ENCODE measurements at places on chromosomes 5 and 9. TPM values are rescaled to one million over a fixed set of nuclear protein-coding genes. Genes with fewer than 3 reads are reported as not detected.

DNA sequence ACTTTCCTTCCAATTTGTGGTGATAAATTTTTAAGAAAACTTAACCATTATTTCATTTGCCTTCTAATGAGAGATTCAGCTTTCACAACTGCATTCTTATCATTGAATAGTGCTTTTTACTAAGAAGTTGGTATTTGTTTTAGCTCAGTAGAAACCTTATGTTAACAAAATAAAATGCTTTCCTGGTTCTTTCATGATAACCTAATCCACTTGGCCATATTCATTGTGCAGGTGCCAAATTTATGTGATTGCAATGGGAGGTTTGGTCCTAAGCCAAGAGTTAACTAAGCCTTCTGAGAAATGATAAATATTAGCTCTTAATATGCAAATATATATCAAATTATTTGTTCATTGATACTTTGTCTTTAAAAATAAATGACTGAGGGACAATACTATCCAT is 141.1 kb upstream of the TLE4 start:
- DNase-seq: no peak

The SCGB3A2 gene
- not detected for total RNA-seq

GRCh38 chr5:149605998-149606724 is 24.9 kb downstream of the ARHGEF37 start:
- peak; percentile 97 for DNase-seq

- no peak for DNase-seq
Observed at GRCh38 chr9:82353631-82354278, 365.2 kb downstream of the SPATA31D1 start.

The RANBP17 gene
- total RNA-seq: not detected

The PCDHGC5 gene
- 3.7 TPM for total RNA-seq

DNA sequence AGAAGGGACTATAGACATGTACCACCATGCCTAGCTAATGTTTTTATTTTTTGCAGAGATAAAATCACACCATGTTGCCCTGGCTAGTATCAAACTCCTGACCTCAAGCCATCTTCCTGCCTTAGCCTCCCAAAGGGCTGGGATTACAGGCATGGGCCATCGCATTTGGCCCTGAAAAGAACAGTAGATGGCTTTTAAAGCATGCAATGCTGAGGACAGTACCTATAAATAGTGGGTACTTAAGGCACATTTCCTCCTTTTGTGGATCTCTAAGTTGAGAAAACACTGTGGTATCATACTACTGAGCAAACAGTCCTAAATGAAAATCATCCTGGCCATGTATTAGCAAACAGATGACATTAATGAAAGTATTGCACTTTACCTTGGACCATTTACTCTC is 119.4 kb downstream of the TTC39B start:
- no peak for DNase-seq

GRCh38 chr9:121861501-121862180 is 210.2 kb downstream of the DAB2IP start:
- DNase-seq: peak; percentile 47

The NTRK2 gene
- not detected for total RNA-seq

DNA sequence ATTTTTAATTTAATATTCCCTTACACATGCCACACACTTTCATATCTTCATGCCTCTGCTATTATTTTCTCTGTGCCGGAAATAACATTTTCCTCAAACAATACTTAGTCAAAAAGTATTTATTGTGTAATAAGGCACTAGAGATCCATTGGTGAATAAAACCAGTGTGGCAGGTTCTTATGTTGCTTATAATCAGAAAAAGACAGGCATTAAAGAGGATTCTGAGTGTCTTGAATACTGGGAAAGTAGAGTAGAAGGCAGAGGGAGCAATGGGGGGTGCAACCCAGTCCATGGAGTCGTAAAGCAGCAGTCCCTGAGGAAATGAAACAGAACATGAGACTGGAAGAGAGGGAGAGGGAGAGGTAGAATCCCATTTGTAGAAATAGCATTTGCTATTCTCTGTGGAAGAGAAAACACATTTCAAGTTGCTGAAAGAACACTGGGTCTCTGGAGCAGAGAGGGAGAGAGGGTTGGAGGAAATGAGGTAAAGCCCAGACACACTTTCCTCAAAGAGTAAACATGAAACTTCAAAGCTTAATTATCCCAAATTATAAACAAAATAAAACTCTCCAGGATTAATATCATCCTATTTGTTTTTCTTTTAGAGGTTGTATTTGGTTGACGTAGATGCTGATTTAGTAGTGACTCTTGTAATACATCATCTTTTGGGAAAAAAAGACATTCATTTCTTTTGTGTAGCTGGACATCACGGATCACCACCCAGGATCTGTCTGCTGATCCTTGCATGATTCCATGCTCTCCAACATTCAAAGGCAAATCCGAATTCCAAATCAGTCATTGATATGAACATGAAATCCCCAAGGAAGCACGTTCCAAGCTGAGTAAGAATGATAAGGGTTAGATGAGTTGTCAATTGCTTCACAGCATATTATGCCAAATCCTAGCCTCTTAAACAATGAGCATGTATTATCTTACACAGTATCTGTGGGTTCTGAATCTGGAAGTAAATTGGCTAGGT is 37.4 kb upstream of the GRAMD2B start:
- DNase-seq: no peak

DNA sequence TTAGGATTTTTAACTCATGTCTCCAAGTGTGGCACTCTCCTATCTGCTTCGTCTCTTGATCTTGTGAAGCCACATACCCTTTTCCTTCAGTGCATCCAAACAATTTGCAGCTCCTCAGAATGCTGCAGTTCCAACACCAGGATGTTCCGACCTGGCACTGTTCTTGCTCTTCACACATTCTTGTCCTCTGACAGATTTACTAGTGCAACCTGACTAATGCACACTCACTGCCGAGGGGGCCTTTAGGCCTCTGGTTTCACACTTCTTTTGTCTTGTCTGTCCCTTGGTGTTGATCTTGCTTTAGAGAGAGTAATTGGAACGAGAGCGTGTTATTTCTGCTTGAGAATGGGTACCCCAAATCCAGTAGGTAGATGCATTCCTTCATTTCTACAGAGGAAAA is 15.0 kb downstream of the ARHGAP26 start:
- DNase-seq: no peak

DNA sequence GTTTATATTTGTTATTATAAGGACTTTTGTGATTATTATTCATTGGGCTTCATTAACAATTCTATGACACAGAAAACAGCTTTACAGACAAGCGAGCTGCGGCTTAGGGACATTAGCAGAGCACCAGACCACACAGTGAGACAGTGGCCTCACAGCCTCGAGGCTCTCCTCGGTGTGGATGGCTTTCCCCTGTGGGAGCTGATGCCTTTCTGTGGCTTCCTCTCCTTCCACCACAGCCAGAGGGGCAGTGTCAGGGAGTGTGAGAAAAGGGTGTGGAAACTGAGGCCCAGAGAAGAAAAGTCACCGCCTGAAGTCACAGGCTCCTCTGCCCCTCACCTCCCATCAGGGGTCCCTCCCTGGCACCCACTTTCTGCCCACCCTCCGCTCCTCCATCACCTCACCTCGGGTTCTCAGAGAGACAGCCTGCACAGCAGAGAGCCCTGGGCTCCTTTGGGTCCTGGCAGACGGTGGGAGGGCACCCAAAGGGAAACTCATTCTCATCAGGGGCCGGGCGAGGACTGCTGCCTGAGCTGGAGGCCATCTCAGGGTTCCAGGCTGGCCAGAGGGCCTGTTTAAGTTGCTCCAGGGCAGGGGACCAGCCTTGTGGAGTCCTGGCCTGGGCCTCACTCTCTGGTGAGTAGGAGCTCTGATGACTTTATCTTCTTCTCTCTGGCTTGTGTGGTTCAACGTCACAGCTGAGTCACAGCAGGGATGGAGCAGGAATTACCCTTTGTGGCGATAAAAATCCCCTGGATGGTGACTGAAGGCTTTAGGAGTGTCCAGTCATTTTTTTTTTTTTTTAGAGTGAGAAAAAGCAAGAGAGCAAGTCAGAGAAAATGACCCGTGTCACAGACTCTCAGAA is 830 bp downstream of the TRAF1 start:
- peak; percentile 98 for DNase-seq

The ZNF879 gene
- total RNA-seq: not detected

GRCh38 chr5:171318026-171318425 is 9.0 kb downstream of the TLX3 start:
- no peak for DNase-seq

- no peak for DNase-seq
Observed at GRCh38 chr9:124062172-124062571, 50.6 kb downstream of the LHX2 start.

The NXNL2 gene
- total RNA-seq: 1.2 TPM

GRCh38 chr5:54136516-54137440 is 173.6 kb downstream of the ARL15 start:
- DNase-seq: no peak

The ZNF169 gene
- total RNA-seq: 2.2 TPM

The SV2C gene
- total RNA-seq: not detected

The POU4F3 gene
- not detected for total RNA-seq

DNA sequence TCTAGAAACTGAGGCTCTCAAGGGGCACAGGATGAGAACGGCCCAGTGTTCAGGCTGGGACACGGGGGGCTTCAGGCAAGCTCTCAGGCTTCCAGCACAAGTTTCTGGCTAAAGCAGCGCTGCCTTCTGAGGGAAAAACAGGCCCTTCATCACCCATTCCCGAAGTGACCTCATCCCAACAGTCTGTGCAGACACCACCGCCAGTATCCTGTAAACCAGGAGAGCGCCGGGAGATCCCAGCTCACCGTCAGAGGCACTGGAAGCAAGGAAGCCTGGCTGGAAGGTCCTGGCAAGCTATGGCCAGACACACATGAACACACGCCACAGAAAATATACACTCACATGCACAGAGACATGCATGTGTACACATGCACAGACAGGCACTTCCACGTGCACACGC is 8.8 kb downstream of the SLC12A7 start:
- DNase-seq: no peak

The TMC1 gene
- not detected for total RNA-seq

The KIF3A gene
- total RNA-seq: 16.4 TPM

GRCh38 chr5:90983148-90983547 is 400.0 kb downstream of the ARRDC3 start:
- peak; percentile 92 for DNase-seq

- DNase-seq: no peak
Observed at GRCh38 chr9:116525611-116526010, 161.5 kb upstream of the TRIM32 start.

GRCh38 chr5:67043796-67044511 is 152.6 kb downstream of the CD180 start:
- no peak for DNase-seq

The ZNF454 gene
- total RNA-seq: not detected

The WDR31 gene
- total RNA-seq: 0.60 TPM

The CMYA5 gene
- 0.16 TPM for total RNA-seq

The PPIC gene
- total RNA-seq: 61.5 TPM

DNA sequence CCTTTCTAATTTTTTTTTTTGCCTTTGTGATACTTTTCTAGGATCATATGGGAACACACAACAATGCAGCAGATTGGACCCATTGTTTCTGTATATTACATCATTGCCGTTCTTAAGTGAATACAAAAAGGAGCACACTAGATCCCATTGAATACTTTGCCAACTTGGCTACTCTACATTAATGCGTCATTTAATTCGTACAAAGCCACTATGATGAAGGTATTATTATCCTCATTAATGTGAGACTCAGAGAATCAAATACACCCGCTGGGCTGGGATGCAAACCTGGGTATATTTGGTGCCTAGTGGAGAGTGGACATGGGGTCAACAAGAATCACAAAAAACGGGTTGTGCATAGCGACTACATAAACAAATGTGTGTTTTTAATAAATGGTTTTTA is 31.9 kb downstream of the OR2K2 start:
- no peak for DNase-seq

GRCh38 chr5:32628049-32628844 is 42.9 kb downstream of the SUB1 start:
- DNase-seq: no peak

- no peak for DNase-seq
Observed at GRCh38 chr5:59560553-59560952, 333.0 kb downstream of the PDE4D start.

Data from A172 (cell line).